ENCODE measurements at places on chromosomes 13 and 19. TPM values are rescaled to one million over a fixed set of nuclear protein-coding genes. Genes with fewer than 3 reads are reported as not detected.

IL12RB1 gene
- total RNA-seq = not detected

DNA sequence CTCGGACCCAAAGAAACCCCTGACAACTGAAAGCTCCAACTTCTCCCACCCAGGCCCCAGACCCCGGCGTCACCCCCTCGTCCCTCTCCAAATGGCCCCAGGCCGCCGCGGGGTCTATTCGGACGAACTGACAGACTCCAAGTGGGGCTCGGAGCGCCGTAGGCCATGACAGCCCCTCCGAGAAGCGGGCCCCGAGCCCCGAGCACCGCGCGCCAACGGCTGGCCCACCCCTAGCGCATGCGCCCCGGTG lies 360 bp downstream of the DDX39A start:
- DNase-seq = peak; percentile 85

- DNase-seq = no peak
Measured at GRCh38 chr19:33660410-33661124, 38.8 kb downstream of the CHST8 start.

- peak; percentile 79 for DNase-seq
Measured at GRCh38 chr19:45693106-45693788, 781 bp downstream of the QPCTL start.

- DNase-seq = no peak
Measured at GRCh38 chr19:14614099-14614412, 31.2 kb downstream of the CLEC17A start.

DNA sequence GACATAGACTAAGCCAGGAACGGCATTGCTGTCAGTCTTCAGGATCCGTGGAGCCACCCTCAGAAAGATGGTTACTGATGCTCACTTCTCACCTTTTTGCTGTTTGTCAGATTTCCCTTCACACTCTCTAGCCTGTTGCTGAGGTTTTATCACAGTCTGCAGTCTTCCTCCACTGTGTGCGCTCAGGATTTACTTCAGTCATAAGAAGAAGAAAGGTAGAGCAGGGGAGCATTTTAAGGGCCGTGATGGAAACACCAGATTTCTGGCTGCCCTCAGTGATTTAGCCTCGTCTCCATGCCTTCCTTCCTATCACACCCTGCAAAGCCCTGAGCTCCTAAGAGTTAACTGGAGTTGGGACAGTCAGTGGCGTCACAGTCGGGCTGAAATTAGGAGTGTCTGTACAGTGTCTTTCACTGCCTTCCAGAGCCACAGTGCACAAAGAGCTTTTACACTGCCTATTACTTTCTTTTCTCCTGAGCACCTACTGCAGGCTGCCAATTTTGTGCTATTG lies 60.0 kb upstream of the GPR183 start:
- no peak for DNase-seq

DNA sequence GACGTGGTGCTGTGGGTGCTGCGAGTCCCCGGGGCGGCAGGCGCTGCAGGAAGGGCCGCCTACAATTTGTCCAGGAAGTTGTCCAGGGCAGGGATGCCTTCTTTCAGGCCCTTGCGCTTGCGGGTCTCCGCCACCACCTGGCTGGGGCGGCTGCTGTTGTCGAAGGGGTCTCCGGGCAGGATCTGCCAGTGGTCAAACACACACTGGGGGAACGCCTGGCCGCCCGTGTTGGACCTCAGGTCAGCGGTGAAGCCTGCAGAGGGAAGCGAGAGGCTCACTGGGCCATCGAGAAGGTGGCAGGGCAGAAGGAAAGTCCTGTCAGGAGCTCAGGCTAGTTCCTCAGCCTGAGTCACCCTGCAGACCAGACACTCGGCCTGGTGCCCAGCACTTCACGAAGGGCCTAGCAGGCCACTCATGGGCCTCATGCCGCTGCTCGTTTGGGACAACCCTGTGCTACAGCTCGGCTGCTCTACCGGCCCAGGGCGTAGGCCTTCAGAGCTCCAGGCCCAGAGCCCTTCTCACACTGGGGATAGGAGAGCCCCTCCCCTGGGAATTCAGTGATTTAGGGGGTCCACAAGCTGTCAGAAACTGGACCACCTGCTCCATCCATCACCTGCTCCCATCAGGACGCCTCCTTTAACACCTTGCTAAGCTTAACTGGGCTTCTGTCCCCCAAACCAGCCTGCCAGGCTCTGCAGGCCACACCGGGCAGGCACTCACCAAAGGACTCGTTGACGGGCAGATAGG lies 5.8 kb upstream of the DAPK3 start:
- no peak for DNase-seq
